ENCODE measurements at places on chromosomes 12 and 14.

DNA sequence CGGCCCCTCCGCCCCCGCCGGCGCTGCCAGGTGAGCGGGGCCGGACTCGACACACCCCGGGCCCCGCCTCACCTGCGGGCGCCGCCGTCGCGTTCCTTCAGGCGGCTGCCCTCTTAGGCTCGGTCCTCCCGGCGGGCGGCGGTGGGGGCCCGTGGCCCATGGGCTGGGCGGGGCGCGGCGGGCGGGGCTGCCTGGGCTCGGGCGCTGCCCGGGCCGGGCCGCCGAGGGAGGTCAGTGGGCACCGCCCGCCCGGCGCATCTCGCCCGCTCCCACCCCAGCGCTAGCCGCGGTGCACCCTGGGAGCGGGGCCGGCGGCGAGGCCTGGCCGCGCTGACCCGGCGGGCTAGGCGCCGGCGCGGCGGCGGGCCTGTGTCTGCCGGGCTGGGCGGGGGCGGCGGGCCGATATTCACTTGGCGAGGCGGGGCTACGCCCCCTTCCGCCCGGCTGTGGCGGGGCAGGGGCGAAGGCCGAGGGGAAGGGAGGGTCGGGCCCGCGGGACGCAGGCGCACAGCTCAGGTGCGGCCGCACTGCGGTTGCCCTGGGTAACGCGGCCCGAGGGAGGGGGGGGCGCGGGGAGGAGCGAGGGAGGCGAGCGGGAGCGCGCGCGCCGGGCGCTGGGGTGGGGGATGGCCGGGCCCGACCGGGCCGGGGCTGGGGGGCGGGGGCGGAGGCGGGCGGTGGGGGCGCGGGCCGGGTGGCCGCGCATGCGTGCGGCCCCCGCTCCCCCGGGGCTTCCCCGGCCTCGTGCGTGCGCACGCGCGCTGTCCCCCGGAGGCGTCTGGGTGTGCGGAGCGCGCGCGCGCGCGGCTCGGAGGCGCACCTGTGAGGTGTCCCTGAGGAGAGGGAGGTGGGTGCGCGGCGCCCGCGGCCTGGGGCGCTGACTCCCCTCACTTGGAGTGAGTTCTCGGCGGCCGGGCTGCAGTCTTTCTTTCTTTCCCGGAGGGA is at the start of the genes CCDC92 and ZNF664:
TSS of gene CCDC92 (minus strand) at position 375 of the 945 bp plus-strand sequence. CDS start 28,526 bp downstream, outside the sequence.
TSS of gene ZNF664 (plus strand) at position 759 of the 945 bp plus-strand sequence. CDS start 38,930 bp downstream, outside the sequence.
- DNase-seq = peak; percentile 93

- no peak for DNase-seq
Measured at GRCh38 chr12:113136990-113137511, 1.5 kb upstream of the RASAL1 start.

DNA sequence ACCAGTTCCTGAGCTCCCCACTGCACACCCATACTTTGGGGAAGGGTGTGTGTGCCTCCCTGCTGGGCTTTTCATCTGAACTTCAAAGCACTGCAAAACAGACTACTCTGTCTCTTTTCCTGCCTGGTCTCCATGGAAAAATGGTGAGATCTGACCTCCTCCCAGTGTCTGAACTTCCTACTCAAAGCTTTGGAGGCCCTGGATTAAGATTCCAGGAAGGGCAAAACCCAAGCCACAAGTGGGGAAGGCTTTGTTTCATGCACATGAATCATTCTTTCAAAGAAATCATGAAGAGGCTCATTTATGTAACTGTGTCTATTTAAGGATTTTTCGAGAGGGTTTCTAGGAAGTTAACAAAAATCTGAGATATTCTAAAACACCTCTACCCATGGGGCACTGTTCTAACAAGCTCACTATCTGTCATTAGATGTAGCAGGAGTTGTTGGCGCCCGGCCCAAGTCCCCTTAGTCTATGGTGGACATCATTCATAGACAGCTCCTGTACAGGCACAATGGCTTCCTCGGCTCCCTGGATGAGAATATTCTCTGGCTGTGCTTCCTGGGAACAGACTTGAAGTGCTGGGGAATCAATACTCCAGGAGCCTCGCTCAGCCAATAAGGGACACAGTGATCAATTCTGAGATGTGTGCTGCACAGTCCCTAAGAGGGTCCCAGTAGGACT is 224.0 kb downstream of the KTN1 start:
- DNase-seq = no peak

DNA sequence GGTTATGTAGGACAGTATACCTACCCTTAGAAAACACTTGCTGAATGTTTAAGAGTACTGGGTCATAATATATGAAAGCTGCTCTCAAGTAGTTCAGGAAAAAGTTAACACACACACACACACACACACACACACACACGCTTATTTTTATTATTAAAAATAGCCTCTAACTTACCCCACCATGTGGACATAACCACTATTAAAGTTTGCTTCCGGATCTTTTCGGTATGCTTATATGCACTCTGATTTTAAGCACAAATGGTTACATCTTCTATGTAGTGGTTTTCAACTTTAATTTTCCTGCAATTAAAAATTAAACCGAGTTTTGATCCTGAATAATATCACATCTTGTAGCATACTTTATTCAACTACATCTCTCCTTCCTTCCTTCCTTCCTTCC is 84.9 kb upstream of the TRAF3 start:
- no peak for DNase-seq

DNA sequence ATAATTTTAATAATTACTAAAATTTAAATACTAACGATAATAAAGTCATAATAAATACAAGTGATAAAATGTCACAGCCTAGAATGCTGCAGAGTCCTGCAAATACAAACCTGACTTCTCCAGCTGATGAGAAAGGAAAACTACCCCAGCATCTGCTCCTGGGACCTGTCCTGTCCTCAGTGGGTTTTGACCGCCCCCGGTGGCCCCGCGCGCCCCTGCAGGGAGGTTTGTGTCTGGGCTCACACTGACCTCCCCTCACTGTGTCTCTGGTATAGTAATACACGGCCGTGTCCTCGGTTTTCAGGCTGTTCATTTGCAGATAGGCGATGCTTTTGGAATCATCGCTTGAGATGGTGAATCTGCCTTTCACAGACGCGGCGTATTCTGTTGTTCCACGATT is 1139.4 kb downstream of the TMEM121 start:
- DNase-seq = no peak

- peak; percentile 53 for DNase-seq
Measured at GRCh38 chr12:64826234-64826633, 1.8 kb downstream of the TBC1D30 start.

GRCh38 chr12:129305851-129306250 is 452.6 kb downstream of the GLT1D1 start:
- no peak for DNase-seq

- DNase-seq = no peak
Measured at GRCh38 chr12:7634561-7634960, 31.1 kb downstream of the APOBEC1 start.

- no peak for DNase-seq
Measured at GRCh38 chr12:80053051-80053790, 46.1 kb upstream of the OTOGL start.

- no peak for DNase-seq
Measured at GRCh38 chr12:127145929-127146789, 1120.8 kb upstream of the TMEM132C start.

GRCh38 chr12:52202361-52203078 is 10.7 kb upstream of the KRT80 start:
- no peak for DNase-seq

DNA sequence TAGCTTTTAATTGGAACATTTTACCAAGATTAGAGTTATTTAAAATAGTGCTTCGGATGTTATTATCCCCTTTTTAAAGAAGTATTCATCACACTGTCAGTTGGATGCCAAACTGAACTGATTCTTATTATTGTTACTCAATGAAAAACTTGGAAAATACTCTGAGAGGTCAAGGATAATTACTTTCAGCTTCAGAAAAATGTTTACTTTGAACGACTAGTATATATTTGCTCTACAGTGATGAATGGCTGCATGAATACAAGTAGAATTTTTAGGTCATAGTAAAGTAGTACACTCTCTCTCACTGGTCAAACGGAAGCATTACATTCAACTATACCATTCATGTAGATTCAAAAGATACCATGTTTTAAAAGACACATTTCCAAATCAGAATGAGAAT is 269.2 kb downstream of the CCDC91 start:
- DNase-seq = no peak

DNA sequence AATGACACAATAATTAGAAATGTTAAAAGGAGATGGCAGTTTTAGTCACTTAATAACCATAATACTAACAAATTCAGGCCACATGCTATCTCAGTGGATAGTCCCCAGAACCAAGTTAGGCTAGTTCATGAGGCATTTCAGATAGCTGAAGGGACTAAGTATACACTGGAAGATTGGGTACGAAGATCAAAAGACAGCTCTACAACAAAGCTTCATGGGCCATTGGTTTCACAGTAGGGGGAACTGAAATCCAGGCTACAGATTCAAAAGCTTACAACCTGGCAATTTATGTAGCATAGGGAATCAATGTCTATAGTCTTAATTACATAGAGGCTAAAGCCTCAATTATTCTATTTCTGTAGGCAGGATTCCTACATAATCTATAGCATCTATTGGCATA is 343.0 kb downstream of the RGS6 start:
- DNase-seq = no peak

DNA sequence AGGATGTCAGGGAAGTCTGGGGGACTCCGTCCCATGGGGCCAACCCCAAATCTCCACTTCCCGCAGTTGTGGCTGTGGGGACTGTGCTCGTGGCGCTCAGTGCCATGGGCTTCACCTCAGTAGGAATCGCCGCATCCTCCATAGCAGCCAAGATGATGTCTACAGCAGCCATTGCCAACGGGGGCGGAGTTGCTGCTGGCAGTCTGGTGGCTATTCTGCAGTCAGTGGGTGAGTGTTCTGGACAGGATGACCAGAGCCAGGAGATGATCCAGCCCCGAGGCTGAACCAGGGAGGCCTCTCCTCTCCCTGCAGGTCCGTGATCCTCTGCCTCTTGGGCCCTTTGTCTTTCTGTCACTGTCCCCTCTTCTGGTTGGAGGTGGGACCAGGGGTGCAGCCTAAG is 8.8 kb upstream of the IFI27 start:
- DNase-seq = no peak

GRCh38 chr12:89333564-89334252 is 18.6 kb downstream of the DUSP6 start:
- no peak for DNase-seq

- no peak for DNase-seq
Measured at GRCh38 chr12:91249518-91250272, 67.1 kb upstream of the DCN start.

DNA sequence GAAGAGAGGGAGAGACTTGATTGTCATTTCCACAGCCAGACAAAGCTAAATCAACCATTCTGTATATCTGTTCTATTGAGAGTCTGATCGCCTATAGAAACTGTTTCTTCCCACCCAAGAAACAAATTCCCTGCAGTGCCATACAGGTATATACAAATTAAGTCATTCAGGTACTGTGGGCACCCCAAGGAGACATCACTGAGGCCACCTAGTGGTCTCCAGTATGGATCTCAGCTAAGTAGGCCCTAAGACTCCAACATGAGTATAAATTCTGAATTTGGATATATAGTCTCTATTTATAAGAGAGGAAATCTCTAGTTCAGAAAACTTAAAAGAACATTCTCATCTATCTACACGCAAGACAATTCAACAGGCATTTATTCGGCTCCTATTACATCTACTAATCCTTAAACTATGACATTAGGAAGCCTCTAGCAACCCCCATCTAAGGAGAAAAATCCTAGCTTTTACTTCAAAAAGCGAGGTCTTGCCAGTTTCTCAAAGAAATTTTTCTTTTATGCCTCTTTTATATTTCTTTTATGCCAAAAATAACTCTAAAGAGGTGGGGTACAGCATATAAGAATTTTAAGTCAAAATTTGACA is 62.6 kb downstream of the DCAF5 start:
- DNase-seq = peak; percentile 17

DNA sequence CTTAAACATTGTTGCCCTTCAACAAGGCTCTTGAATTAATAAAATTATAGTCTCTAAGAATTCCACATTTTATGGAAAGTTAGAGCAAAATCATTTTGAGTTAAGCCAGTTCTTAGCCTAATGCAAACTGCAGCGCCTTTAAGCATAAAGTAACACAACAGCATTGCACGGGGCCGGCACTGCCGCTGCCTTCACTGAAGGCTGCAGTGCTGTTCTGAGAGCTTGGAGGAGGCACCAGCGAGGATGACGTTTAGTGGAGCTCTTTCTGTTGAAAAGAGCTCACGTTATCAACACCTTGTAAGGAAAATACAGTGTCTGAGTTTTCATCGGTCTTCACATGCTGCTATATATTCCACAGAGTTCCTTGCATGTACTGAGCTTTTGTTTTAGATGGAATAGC is 38.3 kb upstream of the DYNC1H1 start:
- no peak for DNase-seq

DNA sequence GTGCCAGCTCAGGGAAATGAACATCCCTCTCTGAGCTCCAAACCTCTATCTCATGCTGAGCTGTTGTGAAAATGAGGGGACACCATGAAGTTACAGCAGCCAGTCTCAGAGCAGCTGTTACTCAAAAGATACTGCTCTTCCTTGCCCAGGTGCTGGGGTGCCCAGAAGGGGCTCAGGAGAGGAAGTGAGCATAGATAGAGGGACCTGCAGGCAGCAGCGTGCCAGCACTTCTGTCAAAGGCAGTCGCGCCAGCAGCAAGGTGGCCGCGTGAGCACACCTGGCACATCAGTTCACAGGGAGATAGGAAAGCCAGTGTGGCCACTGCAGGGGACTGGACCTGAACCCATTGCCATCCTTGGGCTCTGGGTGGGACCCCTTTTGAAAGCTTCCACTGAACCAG is 27.8 kb downstream of the C14orf132 start:
- no peak for DNase-seq

- DNase-seq = peak; percentile 24
Measured at GRCh38 chr12:5689773-5690172, 255.3 kb downstream of the ANO2 start.

DNA sequence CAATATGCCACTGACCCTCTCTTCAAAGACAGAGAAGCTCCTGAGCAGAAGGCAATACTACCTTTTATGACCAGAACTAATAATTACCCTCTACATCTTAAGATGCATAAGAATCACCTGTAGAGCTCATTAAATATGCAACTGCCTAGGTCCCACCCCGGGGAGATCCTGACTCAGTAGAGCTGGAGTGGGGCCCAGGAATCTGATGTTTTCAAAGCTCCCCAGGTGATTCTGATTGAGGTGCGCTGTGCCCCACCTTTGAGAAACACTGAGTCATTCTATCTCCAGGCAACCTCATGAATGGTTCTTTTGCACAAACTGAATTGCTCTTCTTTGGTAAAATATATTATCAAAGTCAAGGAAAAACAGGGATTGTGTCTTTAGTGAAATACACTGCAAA is 149.3 kb upstream of the BMP4 start:
- no peak for DNase-seq

DNA sequence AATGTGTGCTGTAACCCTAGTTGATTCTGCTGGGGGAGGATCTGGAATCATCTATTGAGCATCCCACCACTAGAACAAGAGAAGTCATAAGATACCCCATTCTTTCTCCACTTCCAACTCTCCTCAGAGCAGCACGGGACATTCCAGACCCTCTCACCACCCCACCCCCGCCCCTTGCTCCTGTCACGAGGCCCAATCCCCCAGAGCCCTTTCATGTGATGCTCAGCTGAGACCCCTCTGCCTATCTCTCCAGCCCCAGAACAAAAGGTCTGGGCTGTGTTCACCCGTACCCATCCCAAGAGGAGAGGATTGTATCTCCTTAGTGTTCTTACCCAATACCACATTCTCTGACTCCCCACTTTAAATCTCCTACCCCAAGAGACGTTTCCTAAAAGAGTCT is 602 bp downstream of the PMEL start:
- DNase-seq = no peak

- no peak for DNase-seq
Measured at GRCh38 chr12:20696181-20696905, 1.2 kb downstream of the SLCO1C1 start.

All from HuH-7 (cell line).